ENCODE measurements at places on chromosomes 5 and 9.

DNA sequence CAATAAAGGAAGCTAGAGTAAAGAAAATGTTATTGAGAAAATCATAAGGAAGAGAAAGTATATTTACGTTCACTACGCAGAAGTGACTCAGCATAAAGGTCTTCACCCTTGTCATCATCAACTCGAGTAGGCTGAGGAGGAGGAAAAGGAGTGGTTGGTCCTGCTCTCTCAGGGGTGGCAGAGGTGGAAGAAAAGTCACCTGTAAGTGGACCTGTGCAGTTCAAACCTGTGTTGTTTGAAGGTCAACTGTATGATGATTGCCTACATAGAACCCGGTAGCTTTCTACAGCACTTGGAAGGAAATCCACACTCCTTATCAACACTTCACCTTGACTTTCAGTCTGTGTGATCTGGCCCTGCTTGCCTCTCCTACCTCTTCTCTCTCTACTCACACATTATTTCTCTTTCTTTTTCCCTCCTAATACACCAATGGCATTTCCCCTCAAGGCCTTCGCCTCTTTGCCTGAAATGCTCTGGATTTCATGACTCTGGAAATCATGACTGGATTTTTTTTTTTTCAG lies 109.3 kb upstream of the CPEB4 start:
- DNase-seq = no peak

DNA sequence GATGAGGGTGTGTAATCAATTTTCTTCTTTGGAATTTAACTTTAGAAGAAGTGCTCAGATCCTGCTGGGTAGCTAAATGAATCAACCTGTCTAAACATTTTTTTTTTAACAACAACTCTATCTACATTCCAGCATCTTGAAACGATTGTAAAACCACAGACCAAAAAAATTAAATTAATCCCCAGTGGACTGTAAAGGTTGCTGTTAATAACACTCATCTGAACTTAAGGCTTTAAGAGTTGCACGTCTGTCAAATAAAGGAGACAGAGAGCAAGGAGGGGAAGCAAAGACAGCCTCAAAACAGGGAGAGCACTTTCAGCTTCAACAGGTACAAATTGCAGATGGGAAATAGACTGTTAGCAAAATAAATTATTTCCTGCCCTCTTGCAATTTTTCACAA lies 548.5 kb downstream of the DTWD2 start:
- DNase-seq = no peak

GRCh38 chr9:92257327-92257726 lies 36.2 kb downstream of the IARS1 start:
- DNase-seq = no peak

DNA sequence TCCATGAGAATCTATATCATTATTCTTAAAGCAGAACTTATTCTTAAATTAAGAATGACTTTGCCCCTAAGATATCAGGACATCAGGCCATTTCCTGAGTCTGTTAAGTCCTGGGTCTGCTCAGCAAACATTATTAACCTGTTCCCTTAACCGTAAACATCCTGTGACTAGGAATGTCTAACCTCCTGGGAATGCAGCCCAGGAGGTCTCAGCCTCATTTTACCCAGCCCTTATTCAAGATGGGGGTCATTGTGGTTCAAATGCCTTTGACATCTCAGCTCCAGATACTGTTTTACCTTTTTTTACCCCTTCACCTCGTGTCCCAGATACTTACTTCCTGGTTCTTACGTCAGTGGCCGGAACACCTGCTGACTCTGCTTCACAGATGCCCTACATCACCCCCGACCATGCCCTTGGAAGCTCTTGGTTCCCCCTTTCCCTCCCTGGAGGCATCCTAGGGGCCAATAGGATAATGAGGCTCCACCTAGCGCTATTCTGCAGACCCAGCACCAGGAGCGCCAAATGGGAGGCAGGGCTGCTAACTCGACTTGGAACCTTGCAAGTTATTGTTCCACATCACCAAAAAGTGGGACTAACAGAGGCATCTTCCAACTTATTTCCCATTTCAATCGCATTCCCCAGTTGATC lies 182.5 kb downstream of the MED10 start:
- no peak for DNase-seq

DNA sequence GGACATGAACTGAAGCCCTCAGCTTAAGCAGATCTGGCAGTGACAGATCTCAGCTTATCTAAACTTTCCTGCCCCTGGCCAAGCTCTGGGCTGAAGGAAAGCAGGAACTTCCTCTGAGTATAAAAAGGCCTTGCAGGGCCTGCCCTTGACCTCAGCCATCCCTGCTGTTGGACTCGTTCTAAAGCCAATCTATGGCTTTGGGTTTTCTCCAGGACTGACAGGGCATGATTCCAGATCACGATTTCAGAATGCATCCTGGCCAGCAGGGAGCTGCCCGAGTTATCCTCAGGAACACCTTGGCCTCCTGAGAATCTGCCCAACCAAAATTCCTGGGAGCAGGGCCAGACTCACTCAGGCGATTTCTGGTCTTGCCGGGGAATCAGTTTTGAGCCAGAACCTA lies 502.7 kb downstream of the TLE4 start:
- no peak for DNase-seq
